ENCODE measurements at places on chromosomes 16 and 17.

DNA sequence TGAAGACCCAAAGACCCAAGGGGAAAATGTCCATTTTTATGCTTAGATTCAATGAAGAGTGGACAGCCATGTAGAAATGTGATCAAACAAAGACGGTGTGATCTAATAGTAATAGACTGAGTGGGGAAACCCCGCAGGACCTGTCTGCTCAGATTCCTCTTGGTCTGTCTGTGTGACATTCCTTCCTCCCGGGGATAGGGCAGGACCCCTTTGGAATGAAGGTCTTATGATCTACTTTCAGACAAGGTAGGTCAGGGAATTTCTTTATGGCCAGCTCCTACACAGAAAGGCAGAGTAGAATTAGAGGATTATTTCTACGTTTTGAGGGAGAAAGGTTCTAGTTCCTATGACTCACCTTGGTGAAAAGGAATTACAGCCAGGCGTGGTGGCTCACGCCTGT lies 267.6 kb downstream of the STX8 start:
- no peak for DNase-seq

DNA sequence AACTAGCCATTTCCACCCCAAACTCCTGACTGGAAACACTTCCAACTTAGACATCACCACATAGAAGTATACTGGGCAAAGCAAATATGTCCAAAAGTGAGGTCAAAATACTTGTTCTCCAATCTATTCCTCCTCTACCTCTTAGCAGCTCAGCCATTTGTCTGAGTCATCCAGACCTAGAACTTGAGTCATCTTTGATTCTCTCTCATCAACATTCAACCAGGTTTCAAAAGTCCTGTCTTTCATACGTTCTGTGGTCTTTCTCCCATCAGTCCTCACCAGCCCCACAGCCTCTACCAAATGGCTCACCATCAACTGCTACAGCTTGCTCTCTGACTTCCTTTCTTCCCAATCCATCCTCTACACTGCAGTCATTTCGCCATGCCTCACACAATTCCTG lies 6.8 kb downstream of the ANKFY1 start:
- DNase-seq: no peak

GRCh38 chr16:50473356-50473945 lies 74.7 kb upstream of the NKD1 start:
- no peak for DNase-seq

GRCh38 chr17:48596735-48597527 lies 3.4 kb upstream of the HOXB5 start:
- no peak for DNase-seq

DNA sequence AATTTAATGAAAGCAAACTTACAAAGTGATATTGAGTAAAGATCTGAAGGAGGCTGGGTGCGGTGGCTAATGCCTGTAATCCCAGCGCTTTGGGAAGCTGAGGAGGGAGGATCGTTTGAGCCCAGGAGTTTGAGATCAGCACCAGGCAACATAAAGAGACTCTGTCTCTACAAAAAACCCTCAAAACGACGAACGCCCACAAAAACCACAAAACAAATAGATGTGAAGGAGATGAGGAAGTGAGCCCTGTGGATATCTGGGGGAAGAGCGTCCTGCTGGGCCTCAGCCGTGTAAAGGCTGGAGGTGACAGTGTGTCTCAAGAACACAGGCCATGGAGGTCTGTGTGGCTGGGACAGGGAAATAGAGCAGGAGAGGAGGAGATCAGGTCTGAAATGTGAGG lies 68.8 kb downstream of the ITFG1 start:
- DNase-seq: no peak

- no peak for DNase-seq
Measured at GRCh38 chr17:50922721-50923405, 56.7 kb upstream of the TOB1 start.

GRCh38 chr16:57003439-57004386 lies 14.4 kb downstream of the NLRC5 start:
- DNase-seq: no peak

DNA sequence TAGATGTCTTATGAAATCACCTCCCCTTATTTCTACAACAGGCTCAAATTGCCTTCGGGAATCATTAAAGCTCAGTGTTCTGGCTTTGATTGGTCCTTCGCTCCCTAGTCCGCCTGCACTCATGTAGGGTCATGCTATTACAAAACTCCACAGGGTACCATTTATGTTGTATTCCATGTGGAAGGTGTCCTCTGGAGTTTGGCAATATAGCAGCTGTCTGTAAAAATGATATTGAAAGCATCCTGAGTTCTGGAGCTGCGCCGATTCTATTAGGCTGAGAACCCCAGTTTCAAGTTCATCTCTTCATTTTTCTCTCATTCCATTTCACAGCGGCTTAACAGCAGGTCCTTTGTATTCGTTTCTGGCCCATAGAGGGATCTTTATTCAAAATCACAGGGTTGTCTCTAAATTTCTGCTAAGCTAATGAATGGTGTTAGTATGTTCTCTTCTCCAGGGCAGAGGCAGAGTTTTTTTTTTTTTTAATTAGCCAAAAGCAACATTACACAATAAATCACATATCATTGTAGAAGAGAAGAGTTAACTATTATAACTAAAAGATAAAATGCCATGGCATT lies 71.9 kb upstream of the TEKT1 start:
- no peak for DNase-seq

GRCh38 chr17:73987395-73987794 lies 216.1 kb upstream of the RPL38 start:
- DNase-seq: no peak

GRCh38 chr16:129075-129474 lies 9.4 kb downstream of the NPRL3 start:
- DNase-seq: no peak
